ENCODE measurements at places on chromosomes 1 and 21. TPM values are rescaled to one million over a fixed set of nuclear protein-coding genes. Genes with fewer than 3 reads are reported as not detected.

The FAM167B gene
- total RNA-seq = 2.2 TPM

The ACTN2 gene
- total RNA-seq = 0.66 TPM

The DIO1 gene
- total RNA-seq = not detected

The AADACL3 gene
- total RNA-seq = not detected

The SPRR5 gene
- not detected for total RNA-seq

The VPS45 gene
- total RNA-seq = 44.6 TPM
